NCI-H187 (cell line): ENCODE measurements at places on chromosomes 12 and 14.
A peak's percentile ranks its signal among the peaks of the same experiment; 100 is the strongest.

- peak; percentile 80 for DNase-seq
Observed at GRCh38 chr12:121536054-121536898, 44.5 kb downstream of the KDM2B start.

DNA sequence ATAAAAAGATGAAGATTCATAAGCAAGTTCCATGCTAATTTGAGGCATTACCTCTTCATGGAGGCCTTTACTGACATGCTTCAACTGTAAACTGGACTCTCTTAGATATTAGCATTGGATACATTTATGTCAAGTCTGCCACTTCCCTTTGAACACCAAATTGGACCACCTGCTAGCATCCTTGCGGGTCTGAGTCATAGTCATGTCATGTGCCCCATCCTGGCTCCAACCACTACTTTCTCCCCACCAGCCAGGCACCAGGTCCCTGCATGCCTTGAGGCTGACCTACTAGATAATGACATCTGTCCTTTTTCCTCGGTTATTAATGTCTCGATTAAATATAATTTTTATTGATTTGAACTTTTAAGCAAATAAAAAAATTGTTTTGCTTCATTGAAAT, 32.9 kb upstream of the EEA1 start:
- DNase-seq = no peak

- DNase-seq = no peak
Observed at GRCh38 chr12:130969223-130969622, 15.5 kb downstream of the ADGRD1 start.

GRCh38 chr12:91506452-91506851, 323.8 kb upstream of the DCN start:
- no peak for DNase-seq

GRCh38 chr14:51368721-51369163, 128.7 kb downstream of the TMX1 start:
- DNase-seq = no peak

DNA sequence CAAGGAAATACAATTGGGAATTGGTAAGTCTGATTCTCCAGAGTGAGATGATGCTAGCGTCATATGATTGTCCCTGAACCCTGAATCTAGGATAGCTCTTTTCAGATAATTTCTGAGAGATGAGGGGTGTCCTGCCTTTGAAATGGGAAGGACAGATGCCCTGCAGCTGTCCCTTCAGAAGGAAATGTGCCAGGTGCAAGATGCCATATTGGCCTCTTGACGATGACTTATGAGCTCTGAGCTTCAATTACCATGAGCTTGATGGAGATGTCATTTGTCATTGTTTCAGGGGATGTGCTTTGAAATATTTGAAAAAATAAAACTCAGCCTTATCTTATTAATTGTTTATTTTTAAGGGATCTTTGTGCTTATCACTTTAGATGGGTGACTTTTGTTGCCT, 185.1 kb downstream of the DACT1 start:
- DNase-seq = peak; percentile 50

- no peak for DNase-seq
Observed at GRCh38 chr14:89807892-89808291, 146.6 kb downstream of the EFCAB11 start.

- DNase-seq = no peak
Observed at GRCh38 chr12:123958876-123959275, 13.8 kb downstream of the CCDC92 start.

GRCh38 chr12:66304296-66304900, 2.1 kb downstream of the HELB start:
- DNase-seq = no peak

GRCh38 chr14:94313991-94314655, 9.0 kb downstream of the SERPINA6 start:
- DNase-seq = no peak

GRCh38 chr14:95483309-95484165, 32.9 kb downstream of the SYNE3 start:
- no peak for DNase-seq

DNA sequence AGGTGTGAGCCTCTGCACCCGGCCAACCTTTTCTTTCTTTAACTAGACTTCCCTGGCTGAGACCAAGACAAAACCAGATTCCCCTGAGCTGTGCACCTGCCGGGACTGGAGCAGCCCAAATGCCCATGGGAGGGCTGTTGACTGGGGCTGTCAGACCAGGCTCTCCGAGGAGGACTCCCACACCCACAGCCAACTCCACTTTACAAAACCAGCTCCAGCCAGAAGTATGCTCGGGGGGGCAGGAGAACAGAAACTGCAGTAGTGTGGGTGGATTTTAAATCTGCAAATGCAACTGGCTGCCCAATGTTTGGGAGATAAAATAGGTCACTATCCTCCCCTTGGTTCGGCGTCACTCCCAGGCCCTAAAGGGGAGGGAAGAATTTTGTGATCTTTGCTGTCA, 78.5 kb downstream of the VCPKMT start:
- DNase-seq = no peak

DNA sequence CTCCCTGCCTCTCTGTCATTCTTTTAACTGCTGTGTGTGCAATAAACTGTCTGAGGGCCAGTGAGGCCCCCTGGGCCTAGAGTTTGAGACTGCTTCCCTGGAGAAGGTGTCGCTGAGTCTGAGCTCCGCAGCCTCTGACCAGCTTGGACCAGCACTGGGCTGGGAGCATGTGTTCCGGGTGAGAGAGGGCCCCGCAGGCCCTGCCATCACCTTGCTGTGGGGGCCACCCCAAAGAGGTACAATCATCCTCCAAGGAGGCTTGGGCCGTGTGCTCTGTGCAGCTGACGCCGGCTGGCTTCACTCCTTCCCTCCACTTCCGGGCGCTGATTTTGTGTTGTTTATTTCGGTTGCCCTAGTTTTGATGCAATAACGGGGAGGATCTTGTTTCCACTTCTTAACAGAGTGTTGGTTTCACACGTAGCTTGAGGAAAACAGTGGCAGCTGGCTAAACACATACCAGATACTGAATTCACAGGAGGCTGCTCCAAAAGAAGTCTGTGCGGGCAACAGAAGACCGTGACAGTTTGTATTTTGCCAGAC, 121.6 kb downstream of the TMEM132C start:
- DNase-seq = no peak

GRCh38 chr12:3016191-3016590, 57.0 kb downstream of the TEAD4 start:
- DNase-seq = no peak

- DNase-seq = no peak
Observed at GRCh38 chr12:85036733-85037132, 582 bp downstream of the LRRIQ1 start.

GRCh38 chr12:129605666-129606065, 298.2 kb downstream of the TMEM132D start:
- no peak for DNase-seq

DNA sequence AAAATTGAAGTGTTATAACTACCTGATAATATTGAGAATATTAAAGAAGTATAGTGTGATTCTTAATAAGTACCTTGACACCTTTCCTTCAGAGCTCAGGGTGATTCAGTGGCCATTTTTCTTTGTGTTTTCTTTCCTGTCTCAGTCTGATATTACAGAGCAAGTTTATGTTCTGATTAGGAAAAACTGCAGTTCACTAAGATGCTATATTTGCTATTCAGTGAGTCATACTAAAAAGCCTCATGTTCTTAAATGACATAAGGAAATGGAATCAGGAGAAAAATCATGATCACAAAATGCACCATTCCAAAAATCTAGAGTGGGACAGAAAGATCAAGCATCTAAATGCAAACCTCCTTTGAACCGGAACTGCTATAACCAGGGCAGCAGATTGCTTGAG, 390.6 kb upstream of the ATP2B1 start:
- DNase-seq = no peak

- DNase-seq = no peak
Observed at GRCh38 chr12:19926266-19926665, 442.1 kb upstream of the PDE3A start.

- DNase-seq = no peak
Observed at GRCh38 chr12:97335115-97335514, 127.5 kb upstream of the RMST start.

DNA sequence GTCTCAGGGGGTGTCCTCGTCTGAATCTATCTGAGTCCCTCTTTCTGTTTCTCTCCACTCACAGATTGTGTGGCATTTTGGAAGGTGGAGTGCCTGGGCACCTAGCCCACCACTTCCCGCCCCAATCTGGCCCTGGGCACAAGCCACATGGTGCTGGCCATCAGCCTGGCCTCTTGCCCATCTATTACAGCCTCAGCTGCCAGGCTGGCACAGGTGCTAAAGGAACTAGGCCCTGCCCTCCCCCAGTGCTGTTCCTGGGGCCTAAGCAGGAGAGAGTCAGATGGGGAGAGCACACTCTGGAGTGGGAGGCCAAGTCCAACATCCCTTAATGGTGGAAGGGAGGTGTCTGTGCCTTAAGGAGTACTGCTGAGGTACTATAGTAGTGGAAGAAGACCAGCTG, 8.3 kb upstream of the CALCOCO1 start:
- no peak for DNase-seq

DNA sequence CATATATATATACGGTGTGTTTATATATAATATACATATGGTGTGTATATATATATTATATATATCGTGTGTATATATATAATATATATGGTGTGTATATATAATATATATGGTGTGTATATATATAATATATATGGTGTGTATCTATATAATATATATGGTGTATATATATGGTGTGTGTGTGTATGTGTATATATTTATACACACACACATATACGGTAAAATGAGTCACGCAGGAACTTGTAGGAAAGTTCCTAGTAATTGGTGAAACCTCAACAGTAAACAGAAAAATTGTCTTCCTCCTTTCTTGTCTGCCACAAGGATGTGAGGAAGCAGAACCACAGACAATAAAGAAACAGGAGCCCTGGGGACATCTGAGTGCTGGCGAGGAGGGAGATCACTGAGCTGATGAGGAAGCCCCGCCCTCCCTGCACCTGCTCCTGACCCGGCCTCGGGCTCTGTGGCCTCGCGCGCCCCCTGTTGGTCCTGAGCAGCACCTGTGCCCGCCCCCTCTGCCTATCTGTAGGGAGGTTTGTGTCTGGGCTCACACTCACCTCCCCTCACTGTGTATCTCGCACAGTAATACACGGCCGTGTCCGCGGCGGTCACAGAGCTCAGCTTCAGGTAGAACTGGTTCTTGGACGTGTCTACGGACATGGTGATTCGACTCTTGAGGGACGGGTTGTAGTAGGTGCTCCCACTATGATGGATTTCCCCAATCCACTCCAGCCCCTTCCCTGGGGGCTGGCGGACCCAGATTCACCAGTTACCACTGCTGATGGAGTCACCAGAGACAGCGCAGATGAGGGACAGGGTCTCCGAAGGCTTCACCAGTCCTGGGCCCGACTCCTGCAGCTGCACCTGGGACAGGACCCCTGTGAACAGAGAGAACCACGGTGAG, 1079.4 kb downstream of the TMEM121 start:
- peak; percentile 64 for DNase-seq

GRCh38 chr12:30694412-30695198, 1.1 kb downstream of the IPO8 start:
- no peak for DNase-seq

DNA sequence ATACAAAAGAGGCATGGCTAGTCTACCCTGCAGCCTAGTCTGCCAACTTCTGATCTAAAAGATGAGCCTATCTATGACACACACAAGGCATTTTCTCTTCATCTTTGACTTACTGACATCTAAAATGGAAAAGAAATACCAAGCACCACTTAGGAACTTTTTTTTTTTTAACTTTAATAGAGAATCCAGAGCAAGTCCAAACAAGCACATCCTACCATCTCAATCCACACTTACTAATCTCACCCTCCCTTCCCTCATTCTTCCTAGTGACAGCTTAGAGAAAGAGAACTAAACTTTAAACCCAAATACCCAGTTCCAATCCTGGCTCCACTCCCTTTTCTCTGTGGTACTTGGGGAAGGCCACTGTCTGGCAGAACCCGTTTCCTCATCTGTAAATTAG, 31.8 kb downstream of the BDKRB1 start:
- DNase-seq = no peak

DNA sequence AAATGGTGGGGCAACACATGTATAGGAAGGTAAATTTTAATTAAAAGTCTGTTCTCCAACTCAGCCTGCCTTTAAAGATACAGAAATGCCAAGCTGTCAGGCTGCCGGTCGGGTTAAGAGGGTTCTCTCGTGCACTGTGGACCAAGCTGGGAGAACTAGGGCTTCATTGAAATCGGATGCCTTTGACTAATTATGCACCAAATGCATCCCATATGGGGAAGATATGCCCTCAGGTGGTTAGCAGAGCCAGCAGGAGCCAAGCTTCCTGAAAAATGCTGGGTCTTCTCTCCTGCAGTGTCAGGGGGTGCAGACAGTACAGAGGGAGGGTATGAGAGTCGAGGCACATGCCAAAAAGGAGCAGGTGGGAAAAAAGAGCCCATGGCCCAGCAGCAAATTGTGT, 236.1 kb downstream of the CACNA1C start:
- no peak for DNase-seq

DNA sequence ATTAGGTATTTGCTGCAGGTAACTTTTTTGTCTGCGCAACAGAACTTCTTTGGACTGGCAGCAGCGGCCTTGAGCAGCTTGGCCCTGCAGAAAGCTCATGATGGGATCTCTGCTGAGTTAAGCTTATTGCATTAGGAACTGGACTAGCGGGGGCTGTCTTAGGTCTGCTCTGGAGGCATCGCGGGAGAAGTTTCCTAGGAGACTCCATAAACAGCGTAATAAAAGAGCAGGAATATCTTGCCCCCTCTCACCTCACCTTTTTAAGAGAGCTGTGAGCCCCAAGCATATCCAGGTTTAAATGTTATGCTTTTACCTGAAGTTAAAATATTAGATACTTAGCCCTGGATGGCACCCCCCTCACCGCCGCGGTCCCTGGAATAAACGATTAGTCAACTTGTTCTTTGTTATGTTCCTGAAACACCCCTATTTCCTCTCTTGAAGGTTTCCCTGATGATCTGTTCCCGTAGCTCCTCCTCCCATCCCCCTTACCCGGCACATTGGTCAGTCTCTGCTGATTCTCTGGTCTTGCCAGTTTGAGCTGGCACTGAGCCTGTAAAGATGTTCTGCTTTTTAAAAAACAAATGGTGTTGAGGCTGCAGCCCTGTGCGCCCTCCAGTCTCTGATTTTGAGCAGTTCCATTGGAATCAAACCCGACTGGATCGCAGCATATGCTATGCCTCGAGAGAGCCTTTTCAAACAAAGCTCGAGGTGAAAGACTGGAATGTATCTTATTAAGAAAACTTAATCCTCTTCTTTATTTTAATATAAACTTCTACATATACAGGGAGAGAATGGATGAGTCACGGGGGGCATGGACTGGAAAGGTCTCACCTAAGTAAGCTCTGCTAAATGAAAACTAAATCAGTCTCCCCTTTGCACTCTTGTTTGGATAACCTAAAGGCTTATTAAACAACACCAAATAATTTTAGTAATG, 1.9 kb downstream of the MLXIP start:
- DNase-seq = no peak

- no peak for DNase-seq
Observed at GRCh38 chr12:118035190-118036041, 18.9 kb downstream of the RFC5 start.

- no peak for DNase-seq
Observed at GRCh38 chr14:22485178-22485577, 103.8 kb downstream of the DAD1 start.
